Suppressor macrophage treated with lipopolysaccharide for 1 hour (primary cell): ENCODE measurements at places on chromosomes 16 and 17.

DNA sequence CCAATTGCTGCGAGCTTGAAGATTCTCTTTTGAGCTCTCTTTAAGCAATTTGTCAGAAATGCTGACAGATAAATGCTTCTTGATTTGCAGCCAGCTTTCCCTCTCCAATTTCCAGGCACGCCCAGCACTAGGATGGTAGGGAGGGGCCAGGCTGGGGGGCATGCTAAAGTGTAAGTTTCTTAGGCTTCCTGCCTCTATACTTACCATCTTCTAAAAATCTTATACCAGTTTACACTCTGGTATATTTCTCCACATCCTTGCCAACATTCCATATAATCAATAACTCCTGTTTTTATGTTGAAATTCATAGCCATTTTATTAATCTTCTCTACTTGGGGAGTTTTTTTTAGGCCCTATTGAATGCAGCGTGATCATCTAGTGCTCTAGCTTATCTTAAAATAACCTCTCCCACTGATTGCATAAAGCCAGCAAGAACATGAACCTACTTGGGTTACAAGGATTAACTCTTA lies 17.5 kb downstream of the ACSF2 start:
- DNase-seq = no peak

DNA sequence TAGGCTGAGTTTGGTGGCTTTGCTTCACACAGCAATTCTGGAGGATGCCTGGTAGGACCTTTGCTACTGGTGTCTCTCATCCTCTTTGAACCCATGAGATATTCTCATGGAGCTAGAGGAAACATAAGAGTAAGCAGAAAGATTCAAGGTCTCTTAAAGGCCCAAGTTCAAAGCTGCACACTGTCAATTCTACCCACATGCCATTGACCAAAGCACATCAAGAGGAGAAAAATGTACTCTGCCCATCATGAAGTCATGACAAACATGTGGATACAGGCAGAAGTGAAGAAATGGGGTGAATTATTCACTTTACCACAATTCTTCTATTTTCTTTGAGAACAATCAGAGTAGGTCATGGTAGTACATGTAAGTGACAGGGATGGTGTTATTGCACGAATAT lies 13.1 kb downstream of the SKA2 start:
- DNase-seq = no peak

DNA sequence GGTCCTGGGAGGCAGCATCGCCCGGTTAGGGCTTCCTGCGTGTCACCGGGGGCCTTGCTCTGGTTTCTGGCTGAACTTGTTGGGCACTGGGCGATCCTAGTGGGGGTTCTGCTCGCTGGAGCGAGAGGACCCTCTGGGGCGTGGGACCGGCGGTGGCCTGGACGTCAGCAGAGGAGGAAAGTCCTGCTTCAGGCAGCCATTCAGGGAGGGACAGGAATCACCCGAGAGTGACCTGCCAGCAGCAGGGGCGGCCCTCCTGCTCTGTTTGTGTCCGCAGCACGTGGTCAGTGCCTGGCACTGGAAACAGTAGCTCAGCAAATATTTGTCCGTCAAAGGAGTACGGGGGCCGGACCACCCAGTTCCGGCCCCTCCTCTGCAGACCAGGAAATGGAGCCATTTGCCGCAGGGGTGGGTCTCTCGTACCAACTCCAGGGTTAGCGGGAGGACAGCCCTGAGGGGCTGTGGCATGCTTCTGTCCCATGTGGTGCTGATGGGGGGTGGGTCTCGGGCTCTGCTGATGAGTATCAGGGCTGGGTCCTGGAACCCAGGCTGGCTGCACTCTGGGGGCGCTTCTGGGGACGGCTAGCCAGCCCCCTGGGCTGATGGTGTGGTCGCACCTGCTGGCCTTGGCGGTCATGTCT lies 48.3 kb downstream of the BAIAP2 start:
- no peak for DNase-seq

DNA sequence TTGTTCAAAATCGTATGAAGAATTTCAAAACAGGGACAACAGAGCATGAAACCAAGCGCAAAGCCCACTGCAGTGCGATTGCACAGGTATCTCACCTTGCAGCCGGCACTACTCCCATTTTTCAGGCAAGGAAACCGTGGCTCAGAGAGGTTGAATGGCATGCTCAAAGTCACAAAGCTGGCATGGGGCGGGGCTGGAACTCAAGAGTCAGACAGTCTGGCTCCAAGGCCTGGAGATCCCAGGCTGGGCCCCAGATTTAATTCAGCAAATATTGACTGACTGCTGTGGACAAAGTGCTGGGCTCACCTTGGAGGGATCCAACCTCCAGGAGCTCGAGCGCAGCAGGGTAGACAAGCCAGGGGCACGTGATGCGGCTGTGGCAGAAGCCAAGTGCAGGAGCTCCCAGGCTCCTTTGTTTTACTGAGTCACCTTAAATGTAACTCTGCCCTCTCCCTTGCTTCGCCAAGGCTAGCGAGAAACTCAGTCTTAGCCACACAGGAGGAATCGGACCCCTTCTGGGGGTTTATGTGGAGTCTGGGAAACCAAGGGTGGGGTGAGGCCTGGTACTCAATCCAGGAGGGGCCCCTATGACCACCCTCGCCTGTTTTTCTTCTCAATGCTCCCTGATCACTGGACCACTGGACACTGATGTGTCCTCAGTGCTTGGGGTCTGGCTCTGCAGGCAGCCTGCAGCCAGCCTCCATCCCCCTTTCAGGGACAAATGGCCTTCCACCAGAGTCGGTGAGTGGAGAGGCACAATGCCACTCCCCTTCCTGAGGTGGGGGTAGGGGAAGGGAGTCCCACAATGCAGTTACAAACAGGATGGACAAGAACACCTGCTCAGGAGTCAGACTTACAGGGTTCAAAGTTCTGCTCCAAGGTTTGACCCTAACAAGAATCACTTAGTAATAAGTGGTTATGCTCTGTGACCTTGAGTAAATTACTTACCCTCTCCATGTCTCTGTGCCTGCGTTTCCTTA lies 3.9 kb upstream of the SPATA20 start:
- DNase-seq = no peak

DNA sequence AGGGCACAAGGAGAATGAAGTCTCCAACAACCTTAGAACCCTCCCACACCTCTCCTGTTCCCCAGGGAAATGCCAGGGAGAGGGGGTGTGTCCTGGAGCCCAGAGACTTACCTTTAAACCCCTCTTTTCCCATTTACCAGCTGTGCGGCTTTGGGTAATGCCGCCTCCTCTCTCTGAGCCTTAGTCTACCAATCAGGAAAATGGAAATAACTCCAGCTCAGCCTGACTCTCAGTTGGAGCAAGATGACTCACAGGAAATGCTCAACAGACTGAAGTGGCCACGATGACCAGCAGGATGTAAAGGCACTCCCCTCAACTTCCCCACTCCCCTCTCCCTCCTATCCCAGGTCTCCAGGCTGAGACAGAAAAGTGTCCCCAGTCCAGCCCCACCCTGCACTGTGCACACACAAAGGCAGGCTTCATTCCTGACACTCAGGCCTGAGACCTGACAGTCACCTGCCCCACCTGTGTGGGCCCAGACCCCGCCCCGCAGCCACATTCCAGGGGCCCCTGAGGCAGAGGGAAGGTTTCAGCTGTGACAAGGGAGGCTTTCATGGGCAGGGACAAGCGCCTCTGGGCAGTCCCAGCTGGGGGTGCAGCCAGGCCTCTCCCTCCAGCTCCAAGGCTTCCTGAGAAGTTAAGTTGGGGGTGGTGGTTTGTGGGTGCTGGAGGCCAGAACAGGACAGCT lies 3.0 kb upstream of the KRT15 start:
- DNase-seq = peak; percentile 65

- DNase-seq = no peak
These were observed 84.8 kb downstream of the SNX11 start for GRCh38 chr17:48192321-48192731.
